ENCODE measurements at places on chromosomes 1 and 21. TPM values are rescaled to one million over a fixed set of nuclear protein-coding genes. Genes with fewer than 3 reads are reported as not detected.

OR2T33 gene
- not detected for total RNA-seq

NPPA gene
- total RNA-seq: not detected

LCE1E gene
- not detected for total RNA-seq

SPRR1B gene
- not detected for total RNA-seq

ERRFI1 gene
- 87.4 TPM for total RNA-seq

TNNI3K gene
- not detected for total RNA-seq

H6PD gene
- 10.2 TPM for total RNA-seq

CR1 gene
- total RNA-seq: not detected

DIRAS3 gene
- not detected for total RNA-seq

KCNAB2 gene
- total RNA-seq: 4.0 TPM

EPHB2 gene
- total RNA-seq: 1.4 TPM

RIMKLA gene
- 0.88 TPM for total RNA-seq

KRTAP20-4 gene
- total RNA-seq: not detected

NES gene
- total RNA-seq: 39.1 TPM

MMEL1 gene
- total RNA-seq: 2.8 TPM

B3GALT5 gene
- total RNA-seq: 0.39 TPM

RGSL1 gene
- total RNA-seq: not detected

F13B gene
- total RNA-seq: not detected

TACSTD2 gene
- not detected for total RNA-seq

NCAM2 gene
- 0.12 TPM for total RNA-seq

PIGC gene
- total RNA-seq: 40.9 TPM

MDM4 gene
- 9.1 TPM for total RNA-seq

ALPL gene
- 1.3 TPM for total RNA-seq

OR2T11 gene
- total RNA-seq: not detected

RGS7 gene
- total RNA-seq: not detected

SETSIP gene
- not detected for total RNA-seq

Measured in RPMI7951 (cell line).